ENCODE measurements at places on chromosomes 13 and 19.

GRCh38 chr13:103315711-103316110 is 249.5 kb upstream of the SLC10A2 start:
- DNase-seq, result no peak

DNA sequence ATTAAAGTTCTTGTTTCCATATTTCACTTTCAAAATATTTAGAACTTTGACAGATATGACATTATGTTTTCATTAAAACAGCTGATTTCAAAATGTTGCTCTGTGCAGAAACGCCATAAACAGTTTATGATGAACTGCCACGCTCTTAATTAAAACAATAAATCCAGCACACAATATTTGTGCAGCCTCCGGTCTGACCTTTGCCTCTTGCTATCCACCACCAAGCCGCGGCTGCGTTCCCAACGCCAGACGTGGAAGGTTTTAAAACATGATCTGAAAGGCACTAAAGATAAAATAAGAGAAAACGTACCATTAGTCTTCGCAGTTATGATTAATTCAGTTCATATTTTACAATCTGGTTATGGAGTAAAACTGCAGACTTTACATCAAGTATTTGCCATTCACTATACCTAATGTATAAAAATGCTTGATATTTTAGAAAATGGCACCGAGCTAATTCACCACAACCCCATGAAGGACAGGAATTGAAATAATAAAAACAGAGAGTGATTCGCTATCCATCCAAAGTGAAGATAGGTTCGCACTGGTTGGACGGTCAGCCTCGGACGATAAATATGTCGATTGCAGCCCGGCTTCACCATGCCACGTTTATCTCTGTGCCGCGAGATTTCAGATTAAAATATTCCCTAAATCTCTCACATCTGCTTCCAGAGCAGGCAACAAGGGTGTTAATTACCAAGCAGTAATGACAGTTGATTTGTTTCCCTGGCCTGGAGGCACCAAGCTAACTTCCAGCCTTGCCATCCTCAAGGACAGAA is 103.3 kb upstream of the ZNF507 start:
- no peak for DNase-seq

GRCh38 chr13:38180126-38180525 is 169.5 kb upstream of the UFM1 start:
- no peak for DNase-seq

DNA sequence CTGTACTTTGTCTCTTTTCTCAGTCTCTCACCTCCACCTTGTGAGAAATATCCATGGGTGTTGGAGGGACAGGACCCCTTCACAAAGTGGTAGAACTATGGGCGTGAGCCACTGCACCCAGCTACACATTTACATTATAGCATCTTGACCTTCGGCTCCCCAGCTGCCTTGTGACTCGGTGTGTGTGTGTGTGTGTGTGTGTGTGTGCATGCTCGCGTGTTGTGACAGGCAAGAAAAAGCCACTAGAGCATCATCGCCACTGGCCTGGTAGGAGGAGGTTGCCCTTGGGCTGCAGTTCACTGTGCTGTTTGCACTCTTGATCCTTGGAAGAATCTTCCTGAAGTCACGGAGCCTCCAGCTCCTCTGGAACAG is 13.7 kb upstream of the ZNF888 start:
- DNase-seq, result no peak

- no peak for DNase-seq
Observed at GRCh38 chr19:31351056-31351854, 2.0 kb upstream of the TSHZ3 start.

- DNase-seq, result no peak
Observed at GRCh38 chr13:26680123-26680450, 80.5 kb downstream of the GPR12 start.

DNA sequence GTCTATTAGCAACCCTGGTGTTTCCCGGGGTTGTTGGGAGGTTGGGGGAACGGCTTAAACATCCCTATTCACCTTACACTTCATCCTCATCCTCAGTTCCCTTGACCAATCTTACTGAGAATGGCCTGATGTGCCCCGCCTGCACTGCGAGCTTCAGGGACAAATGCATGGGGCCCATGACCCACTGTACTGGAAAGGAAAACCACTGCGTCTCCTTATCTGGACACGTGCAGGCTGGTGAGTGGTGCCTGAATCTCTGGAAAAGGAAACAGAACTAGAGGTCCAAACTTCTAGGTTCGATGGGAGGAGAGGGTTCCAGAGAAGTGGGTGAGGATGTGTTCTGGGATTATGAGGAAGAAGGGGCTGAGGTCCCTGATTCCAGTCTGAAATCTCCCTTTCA is 5.9 kb downstream of the PINLYP start:
- no peak for DNase-seq

GRCh38 chr19:35732540-35733179 is 9.6 kb downstream of the IGFLR1 start:
- no peak for DNase-seq

GRCh38 chr19:47247308-47247990 is 8.9 kb upstream of the CCDC9 start:
- peak; percentile 70 for DNase-seq

DNA sequence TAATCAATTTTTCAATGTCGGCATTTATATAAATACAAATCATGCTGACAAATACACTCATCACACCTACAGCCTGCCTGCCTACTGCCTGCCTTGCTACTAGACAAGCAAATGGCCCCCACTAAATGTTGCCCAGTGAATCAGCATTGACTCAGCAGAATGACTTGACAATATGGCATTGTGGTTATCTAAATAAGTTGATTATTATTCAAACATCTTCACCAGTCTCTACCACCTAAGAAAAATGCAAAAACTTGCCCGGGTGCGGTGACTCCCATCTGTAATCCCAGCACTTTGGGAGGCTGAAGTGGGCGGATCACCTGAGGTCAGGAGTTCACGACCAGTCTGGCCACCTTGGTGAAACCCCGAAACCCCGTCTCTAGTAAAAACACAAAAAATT is 296.1 kb downstream of the PCDH9 start:
- no peak for DNase-seq

- no peak for DNase-seq
Observed at GRCh38 chr13:21338156-21338555, 120.9 kb downstream of the ZDHHC20 start.

DNA sequence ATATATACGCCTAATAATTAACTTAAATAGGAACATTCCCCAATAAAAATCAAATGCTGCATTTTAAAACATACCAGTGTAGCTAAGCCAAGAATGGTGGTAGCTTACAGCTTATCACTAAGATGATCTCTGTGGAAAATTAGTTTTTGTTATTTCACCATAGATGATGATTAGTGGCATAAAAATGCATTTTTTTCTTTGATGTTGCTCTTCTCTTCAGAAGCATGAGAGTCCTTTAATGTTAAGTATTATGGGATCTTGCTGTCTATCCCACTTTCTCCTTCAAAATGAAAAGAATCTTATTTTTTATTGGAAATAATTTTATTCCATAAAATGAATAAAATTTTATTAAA is 731.0 kb downstream of the SLITRK1 start:
- no peak for DNase-seq

DNA sequence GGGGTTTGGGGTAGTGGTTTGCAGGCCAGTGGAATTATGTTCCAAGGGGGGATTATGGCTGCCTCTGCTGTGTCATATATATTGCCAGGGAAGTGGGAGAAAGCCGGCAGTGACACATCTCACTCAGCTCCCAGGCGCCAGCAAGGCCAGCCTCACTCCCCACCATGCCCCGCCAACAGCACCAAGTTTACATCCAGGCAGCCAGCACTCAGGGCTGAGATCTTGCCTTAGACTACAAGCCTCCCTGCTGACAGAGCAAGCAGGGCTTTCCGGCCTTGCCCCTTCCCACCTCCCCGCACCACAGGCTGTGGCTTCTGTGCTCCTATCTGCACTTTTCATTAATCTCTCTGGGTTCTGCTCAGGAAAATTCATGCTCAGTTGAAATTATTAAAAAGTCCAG is 385.1 kb downstream of the MZT1 start:
- no peak for DNase-seq

DNA sequence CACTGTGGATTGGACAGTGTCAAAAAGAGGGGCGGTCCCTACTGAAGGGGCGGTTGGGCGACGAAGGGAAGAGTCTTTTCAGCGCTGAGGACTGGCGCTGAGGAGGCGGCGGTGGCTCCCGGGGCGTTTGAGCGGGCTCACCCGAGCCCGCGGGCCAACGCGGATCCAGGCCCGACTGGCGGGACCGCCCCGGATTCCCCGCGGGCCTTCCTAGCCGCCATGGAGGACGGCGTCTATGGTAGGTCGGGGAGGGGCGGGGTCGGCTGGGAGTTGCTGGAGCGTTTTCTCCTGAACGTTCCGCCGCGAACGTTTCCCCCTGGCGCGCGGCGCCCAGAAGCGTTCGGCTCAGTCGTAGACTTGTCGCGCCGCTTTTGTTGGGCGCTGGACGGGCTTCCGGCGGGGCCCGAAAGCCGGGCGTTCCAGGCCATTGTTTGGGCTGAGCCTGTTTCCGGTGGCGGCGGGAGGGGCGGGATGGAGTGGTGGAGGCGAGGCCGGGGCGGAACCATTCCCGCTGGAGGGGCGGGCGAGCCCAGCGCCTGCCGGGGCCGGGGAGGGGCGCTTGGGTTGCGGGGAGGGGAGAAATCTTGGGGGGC is at the start of gene CYTH2:
CYTH2 (plus strand) TSS at position 81 of the 593 bp plus-strand sequence; CDS start at position 220, 139 bp downstream.
- peak; percentile 43 for DNase-seq

DNA sequence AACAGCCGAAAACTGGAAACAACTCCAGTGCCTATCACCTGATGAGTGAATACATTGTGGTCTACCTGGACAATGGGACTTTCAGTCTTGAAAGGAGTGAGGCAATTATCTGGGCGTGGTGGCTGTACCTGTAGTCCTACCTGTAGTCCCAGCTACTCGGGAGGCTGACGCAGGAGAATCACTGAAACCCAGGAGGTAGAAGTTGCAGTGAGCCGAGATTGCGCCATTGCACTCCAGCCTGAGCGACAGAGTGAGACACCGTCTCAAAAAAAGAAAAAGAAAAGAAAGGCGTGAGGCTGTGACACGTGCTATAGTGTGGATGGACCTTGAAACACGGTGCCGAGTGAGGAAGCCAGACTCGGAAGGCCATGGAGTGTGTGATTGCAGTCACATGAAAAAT is 4.1 kb upstream of the NTN5 start:
- no peak for DNase-seq

- DNase-seq, result peak; percentile 93
Observed at GRCh38 chr19:17334414-17335409, at the start of gene ANO8. TSS of gene ANO8 (minus strand) at chr19:17334855. CDS start at chr19:17334670, 185 bp downstream.

- no peak for DNase-seq
Observed at GRCh38 chr19:45254044-45254531, 3.0 kb downstream of the MARK4 start.

DNA sequence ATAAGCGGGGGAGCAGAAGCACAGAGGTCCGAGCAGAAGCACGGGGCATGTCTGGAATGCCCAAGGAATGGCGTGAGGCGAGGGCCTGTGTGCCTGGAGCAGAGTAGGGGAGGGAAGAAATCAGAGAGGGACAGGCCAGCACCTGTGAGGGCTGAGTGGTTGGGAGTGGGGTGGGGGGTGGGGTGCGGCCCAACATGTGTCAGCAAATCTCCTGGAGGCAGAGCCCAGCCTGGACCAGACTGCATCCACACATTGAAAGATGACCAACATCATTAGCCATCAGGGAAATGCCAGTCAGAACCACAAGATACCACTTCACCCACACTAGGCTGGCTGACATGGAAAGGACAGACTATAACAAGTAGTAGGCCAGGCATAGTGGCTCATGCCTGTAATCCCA is 11.2 kb downstream of the CLASRP start:
- no peak for DNase-seq

GRCh38 chr13:24039621-24040475 is 120.7 kb upstream of the SPATA13 start:
- no peak for DNase-seq

- DNase-seq, result no peak
Observed at GRCh38 chr13:99124046-99124400, 76.6 kb upstream of the UBAC2 start.

- DNase-seq, result no peak
Observed at GRCh38 chr13:48397744-48398143, 15.2 kb downstream of the LPAR6 start.

DNA sequence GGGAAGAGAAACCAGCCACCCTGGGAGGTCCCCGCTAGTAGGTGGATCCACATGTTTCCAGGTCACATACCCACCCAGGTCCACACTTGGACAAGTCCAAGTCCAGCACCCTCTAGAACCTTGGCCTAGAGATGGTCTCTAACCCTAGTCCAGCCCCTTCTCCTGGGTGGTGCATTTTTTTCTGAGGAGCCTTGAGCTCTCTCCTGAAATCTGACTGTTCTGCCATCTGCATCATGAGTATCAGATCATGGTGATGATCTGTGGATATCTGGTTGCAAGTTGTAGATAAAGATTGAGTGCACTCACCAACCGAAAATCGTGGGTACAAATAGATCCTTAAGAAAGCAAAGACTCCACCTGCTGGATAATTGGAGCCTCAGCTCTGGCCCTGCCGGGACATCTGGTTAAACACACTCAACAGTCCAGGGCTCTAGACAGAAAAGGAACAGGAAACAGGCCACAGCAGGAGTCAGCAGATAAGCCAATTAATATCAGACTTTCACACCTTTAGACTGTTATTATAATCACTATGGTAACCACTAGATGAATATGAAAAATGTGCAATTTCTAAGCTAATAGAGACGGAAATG is 41.1 kb downstream of the GPR12 start:
- no peak for DNase-seq

DNA sequence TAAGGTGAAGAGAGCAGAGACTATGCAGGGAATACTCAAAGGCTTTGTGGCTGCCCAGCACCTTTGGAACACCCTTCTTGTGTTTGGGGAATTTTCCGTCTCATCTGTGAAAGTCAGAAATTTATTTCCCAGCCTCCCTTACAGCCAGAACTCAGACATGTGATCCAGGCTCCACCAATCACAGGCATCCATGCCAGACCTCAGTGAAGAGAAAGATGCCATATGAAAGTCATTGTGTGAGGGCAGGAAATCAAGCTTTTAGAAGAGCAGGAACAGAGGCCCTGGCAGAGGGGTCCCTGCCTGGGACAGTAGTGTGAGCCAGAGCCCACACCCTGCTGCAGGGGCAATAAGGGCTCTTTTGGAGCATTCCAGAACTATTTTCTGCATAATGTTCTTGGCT is 12.1 kb downstream of the CCDC70 start:
- DNase-seq, result no peak

- DNase-seq, result no peak
Observed at GRCh38 chr19:41892173-41892902, 9.4 kb downstream of the ARHGEF1 start.
